Right ventricle myocardium inferior (tissue), 1 donor: ENCODE measurements at places on chromosomes 5 and 9. TPM values are rescaled to one million over a fixed set of nuclear protein-coding genes. Genes with fewer than 3 reads are reported as not detected.

The CA9 gene
- 0.30 TPM for total RNA-seq

- no peak for DNase-seq
Observed at GRCh38 chr5:154418344-154418820, 27.4 kb upstream of the SAP30L start.

DNA sequence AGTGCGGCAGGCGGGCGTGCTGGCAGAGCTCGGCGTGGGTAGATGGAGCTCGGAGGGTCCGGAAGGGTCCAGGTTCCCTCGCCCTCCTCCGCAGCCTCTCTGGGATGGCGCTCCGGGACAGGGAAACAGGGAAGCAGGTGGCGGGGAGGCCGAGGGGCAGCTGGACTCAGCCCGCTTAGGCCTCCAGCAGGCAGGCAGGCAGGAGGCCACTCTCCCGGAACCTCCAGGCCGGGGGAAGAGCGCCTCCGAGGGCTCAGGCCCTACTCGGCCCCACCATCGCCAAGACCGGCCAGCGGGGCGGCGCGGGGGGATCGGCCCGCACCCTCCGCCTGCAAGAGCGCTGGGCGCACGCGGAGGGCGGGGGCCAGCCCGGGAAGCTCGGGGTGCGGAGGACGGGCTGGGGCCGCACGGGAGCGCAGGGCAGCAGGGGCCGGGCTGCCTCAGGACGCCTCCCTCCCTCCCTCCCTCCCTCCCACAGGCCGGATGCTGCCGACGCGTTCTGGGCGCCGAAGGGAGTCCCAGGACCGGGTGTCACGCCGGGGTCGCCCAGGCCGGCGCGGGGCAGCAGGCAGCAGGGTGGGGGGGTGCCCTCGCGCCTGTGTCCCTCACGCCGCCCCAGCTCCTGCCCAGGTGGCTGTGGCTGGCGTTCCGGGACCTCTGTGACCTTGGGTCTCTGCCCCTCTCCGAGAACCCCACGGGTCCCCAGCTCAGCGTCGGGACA, 977 bp downstream of the MGAT4B start:
- peak; percentile 73 for DNase-seq

- no peak for DNase-seq
Observed at GRCh38 chr9:70170151-70170790, 88.5 kb upstream of the SMC5 start.

GRCh38 chr9:37239224-37239859, 119.0 kb downstream of the ZCCHC7 start:
- DNase-seq = no peak

GRCh38 chr5:173331287-173331686, 3.1 kb upstream of the STC2 start:
- DNase-seq = no peak

DNA sequence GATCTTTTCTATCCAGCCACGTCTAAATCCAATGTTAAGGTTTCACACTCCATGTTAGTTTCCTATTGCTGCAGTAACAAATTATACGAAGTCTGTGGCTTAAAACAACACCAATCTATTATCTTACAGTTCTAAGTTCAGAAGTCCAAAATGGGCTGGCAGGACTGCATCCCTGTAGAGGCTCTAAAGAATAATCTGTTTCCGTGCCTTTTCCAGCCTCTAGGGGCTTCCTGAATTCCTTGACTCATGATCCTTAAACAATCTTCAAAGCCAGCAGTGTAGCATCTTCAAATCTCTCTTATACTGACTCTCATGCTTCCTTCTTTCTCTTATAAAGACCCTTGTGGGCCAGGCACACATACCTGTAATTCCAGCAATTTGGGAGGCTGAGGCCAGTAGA, 6.8 kb downstream of the PLGRKT start:
- no peak for DNase-seq

GRCh38 chr5:74391410-74391809, 249.1 kb downstream of the ENC1 start:
- no peak for DNase-seq
